ENCODE measurements at places on chromosomes 2 and 18.

DNA sequence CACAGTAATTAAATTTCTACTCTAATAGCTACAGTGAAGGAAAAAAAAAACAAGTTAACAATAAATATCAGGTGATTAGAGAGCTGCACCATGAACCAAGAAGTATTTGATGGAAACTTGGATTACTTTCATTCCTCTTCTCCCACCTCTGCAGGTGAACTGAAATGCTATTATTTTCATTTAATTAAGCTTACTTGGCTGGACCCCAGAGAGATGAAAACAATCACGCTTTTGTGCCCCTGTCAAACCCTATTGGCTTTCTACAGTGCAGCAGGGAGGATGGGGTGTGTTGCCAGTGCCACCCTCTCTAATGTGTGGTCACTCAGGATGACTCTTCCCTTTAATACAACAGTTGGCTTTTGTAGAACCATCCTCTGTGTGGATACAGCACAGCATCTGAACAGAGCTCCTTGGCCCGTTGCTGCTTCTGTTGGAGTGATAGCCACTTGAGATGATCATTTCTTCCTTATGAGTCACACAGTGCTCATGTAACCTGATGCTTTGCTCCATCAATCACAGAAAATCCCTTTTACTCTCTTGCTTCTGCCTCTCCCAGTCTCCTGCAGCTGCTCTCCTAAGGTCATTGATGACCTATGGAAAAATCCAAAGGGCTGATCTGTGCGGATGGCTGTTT, 5.5 kb upstream of the ARL4C start:
- DNase-seq: no peak

- no peak for DNase-seq
Measured at GRCh38 chr2:44254023-44254422, 21.3 kb upstream of the SLC3A1 start.

GRCh38 chr2:144357623-144358373, 162.1 kb downstream of the ZEB2 start:
- no peak for DNase-seq

DNA sequence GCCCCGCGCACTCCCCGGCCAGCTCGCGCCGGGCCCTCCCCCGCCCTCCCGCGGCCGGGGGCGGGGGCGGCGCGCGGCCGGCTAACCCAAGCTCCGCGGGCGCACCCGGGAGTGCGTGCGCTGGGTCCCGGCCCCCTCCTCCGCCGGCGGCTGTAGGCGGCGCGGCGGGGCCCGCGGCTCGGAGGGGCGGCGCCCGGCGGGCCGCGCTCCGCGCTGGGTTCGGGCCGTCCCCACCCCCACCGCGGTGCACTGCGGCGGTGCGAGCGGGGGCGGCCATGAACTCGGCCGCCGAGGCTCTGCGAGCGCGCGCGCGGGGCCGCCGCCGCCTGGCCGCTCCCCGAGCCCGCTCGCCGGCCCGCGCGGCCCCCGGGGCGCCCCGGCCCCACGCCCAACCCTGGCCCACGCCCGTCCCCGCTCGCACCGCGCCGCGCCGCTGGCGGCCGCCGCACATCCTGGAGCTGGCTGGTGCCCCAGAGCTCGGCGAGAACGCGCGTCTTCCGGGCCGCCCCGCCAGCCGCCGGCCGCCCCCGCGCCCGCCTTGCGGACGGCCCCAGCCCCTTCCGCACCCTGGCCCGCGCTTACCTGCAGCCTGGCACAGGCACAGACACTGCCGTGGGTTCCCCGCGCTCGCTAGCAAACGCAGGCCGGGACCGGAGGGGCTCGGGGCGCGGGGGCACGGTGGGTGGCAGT, at the start of gene ZBTB14:
Gene ZBTB14 (minus strand): TSS at position 496 of the 690 bp plus-strand sequence. CDS start 2,480 bp downstream, outside the sequence.
- peak; percentile 75 for DNase-seq

Measured in T-helper 1 cell (primary cell).